Liver (tissue), 10 donors: ENCODE measurements at places on chromosomes 2 and 18.

DNA sequence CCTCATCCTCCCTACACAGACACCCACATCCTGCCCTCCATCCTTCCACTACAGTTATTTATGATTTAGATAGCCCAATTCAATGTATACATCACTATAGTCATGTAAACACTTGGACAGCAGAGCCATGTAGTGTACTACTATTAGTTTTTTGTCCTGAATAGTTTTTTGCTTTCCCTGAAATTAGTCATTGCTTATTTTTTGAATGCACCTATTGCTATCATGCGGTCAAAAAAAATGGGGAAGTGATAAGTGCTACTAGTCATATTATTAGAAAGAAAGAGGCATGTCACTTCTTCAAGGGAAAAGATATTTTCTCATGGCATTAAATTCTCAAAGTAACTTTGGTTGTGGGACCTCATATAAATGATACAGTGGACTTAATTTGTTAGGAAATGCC, 6.8 kb upstream of the GREB1 start:
- DNase-seq = no peak

DNA sequence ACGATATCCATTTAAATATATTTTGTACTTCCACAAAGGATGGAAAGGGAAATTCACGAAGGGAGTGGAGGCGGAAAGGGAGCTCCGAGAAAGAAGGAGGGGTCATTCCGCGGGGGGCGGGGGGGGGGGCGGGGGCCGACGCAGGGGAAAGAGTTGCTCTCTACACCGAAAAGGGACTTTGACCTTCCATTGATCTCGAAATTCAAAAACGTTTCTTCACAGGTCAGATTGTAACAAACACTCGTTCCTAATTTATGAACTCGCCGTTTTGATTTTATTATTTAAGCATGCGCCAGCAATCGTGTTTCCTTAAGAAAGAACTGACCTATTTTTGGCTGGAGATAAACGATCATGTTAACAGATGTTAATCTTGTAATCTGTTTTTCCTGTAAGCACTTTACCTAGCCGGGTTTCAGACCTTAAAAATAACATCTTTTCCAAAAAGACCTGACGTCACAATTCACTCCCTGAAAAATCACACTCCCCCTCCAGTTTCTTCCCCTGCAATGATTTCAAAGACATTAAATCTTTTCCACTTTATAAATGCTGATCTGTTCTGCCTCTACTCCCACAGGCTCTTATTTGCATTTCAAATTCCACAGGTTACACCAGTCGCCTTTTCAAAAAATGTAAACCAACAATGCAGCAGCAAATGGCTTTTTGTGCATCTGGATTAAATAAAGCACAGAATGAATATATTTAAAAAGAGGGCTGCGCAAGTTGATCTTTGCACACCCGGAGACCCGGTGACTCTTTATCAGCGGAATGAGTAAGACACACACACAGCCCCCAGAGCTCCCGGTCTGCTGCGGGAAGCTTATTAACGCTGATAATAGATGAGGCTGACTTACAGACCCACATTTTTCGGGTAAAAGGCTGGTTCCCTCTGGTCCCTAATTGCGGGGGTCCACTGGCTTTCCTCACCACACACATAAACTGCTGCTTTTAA, 1.6 kb downstream of the ZNF516 start:
- DNase-seq = peak; percentile 74

DNA sequence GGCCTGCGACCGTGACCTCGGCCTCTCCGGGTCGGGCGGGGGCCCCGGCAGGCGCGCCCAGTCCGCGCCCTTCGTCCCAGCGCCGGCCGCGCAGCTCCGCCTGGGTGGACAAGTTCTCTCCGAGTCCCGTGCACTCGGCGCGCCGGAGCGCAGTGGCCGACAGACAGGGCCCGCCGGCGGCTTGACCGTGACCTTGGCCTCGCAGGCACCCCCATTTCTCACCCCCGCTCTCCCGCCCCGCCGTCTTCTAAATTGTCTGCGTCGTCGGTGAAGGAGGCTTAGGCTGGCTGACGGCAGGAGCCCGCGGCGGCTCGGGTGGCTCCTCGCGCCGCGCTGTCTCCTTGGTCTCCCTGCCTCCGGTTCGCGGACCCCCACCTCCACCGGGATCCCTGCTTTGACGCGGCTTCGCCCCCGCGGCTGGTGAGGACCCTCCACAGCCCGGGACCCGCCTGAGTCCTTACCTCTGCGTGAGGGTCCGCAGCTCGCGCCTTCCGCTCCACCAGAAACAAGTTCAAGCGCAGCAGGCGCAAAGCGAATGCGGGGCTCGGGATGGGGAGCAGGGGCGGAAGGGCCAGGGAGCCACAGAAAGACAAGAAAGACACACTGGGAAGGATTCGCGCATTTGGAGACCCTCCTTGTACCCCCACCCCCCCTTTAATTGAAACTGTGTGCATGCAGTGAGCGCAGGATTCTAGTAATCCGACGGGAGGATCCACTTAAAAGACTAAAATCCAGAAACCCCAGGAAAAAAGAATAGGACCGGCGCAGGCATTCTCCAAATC, 4.0 kb downstream of the PTGR3 start:
- DNase-seq = no peak

- no peak for DNase-seq
These were observed 29.6 kb downstream of the SLC25A12 start for GRCh38 chr2:171864357-171864985.

GRCh38 chr18:58054041-58054781, 10.2 kb downstream of the NEDD4L start:
- no peak for DNase-seq

DNA sequence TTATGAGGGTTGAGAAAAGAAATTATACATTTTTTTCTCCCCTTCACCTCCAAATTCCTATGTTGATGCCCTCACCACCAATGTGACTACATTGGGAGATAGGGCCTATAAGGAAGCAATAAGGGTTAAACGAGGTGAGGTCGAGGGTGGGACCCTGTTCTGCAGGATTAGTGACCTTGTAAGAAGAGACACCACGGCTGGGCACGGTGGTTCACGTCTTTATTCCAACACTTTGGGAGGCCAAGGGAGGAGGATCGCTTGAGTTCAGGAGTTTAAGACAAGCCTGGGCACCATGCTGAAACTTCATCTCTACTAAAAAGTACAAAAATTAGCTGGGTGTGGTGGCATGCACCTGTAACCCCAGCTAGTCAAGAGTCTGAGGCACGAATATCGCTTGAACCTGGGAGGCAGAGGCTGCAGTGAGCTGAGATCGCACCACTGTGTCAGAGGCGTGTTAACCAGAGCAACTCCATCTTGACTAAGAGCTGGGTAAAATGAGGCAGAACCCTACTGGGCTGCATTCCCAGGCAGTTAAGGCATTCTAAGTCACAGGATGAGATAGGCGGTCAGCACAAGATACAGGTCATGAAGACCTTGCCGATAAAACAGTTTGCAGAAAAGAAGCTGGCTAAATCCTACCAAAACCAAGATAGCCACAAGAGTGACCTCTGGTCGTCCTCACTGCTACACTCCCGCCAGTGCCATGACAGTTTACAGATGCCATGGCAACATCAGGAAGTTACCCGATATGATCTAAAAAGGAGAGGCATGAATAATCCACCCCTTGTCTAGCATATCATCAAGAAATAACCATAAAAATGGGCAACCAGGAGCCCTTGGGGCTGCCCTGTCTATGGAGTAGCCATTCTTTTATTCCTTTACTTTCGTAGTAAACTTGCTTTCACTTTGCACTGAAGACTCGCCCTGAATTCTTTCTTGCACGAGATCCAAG, 77.0 kb downstream of the NCAPH start:
- DNase-seq = no peak

- DNase-seq = no peak
These were observed 80.9 kb upstream of the GALNT5 start for GRCh38 chr2:157176602-157177001.
